Activated T-helper 9 cell treated with anti-CD3 and anti-CD28 coated beads, Interleukin-2, amount 50 U/mL, for 16 hours (primary cell): ENCODE measurements at places on chromosomes 16 and 17.

DNA sequence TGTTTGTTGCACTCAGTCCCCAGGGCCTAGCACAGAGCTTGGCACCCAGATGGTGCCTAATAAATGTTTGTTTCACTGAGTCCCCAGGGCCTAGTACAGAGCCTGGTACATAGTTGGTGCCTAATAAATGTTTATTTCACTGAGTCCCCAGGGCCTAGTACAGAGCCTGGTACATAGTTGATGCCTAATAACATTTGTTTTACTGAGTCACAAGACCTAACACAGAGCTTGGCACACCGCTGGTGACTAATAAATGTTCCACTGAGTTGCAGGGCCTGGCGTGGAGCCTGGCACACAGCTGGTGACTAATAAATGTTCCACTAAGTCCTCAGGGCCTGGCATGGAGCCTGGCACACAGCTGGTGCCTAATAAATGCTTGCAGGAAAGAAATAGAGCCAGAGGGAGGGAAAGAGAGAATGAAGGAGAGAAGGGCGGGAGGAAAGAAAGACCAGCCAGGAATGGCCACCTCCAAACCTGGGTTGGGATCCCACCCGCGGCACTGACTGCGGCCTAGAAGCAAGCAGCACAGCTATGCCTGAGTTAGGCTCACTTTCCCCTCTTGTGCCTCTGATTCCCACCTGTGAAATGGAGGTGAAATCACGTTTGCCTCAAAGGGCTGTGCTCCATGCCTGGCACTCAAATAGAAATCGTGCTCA lies 7.5 kb downstream of the SLC5A11 start:
- no peak for DNase-seq

DNA sequence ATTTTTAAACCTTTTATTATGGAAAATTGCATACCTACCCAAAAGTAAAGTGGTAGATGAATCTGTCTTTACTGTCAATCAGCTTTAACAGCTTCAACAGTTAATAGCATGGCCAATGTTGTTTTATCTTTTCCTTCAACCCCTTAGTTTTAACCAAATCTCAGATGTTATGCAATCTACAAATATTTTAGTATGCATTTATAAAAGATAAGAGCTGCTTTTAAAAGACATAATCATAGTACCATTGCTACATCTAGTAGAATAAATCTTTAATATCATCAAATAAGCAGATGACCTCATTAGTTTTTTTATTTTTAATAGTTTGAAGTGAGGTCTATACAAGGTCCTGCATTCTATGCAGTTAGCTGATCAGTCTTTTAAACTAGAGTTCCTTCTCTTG lies 37.9 kb downstream of the MAP2K4 start:
- no peak for DNase-seq

- no peak for DNase-seq
Measured at GRCh38 chr16:13348416-13348815, 447.0 kb downstream of the SHISA9 start.

DNA sequence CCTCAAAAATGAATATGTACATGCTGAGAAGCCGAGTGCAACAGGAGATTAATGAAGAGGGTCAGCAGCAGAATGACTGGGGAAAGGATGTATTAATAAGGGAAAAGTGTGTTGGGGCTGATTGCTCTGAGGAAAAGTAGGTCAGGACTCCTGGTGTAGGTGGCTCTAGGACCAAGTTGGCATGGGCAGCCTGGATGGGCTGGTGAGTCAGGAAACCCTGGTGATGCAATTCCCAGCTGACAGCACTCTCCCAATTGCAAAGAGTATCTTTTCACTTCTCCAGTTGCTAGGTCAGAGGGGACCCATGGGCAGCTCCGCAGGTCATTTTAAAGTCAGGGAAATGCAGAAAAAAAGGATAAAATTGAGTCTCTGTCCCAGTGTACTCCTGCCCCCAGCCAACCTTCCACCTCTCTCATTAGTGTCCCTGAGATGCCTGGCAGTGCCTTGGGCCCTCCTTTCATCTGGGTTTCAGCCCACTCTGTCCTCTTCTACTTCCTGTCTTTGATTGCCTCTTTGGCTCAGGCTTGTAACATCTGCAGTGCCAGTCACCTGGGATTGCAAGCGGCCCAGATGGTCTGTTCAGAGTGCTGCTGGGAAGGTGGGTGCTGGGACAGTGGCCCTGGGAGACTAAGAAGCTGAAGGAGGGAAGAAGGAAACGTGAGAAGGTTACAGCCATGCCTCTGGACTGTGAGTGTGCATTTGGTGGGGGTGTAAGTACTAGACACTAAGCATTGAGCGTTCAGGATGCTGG lies 2177.2 kb downstream of the TP53TG3F start:
- no peak for DNase-seq

DNA sequence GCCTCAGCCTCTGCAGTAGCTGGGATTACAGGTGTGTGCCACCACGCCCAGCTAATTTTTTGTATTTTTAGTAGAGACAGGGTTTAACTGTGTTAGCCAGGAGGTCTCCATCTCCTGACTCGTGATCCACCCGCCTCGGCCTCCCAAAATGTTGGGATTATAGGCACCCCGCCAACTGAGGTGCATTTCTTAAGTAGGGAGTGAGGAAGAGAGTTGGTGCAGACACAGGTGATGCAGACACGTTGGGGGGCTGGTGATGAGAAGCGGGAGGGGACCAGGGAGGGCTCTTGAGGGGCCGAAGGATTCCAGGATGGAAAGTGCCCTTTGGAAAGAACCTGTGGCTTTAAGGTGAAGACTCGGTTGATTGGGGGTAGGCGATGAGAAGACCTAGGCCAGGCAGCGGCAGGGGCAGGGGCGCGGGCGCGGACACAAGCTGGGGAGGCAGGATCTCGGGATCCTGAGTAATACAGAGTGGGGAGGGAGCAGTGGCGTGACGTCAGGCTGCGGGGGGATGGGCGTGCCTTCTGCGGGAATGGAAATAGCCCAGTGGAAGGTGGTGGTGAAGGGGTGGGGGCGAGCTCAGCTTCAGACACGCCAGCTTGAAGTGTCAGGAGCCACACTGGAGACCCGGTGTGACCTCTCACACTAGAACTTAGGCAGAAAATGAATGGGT lies 2.5 kb upstream of the ATP6V0C start:
- DNase-seq = no peak

DNA sequence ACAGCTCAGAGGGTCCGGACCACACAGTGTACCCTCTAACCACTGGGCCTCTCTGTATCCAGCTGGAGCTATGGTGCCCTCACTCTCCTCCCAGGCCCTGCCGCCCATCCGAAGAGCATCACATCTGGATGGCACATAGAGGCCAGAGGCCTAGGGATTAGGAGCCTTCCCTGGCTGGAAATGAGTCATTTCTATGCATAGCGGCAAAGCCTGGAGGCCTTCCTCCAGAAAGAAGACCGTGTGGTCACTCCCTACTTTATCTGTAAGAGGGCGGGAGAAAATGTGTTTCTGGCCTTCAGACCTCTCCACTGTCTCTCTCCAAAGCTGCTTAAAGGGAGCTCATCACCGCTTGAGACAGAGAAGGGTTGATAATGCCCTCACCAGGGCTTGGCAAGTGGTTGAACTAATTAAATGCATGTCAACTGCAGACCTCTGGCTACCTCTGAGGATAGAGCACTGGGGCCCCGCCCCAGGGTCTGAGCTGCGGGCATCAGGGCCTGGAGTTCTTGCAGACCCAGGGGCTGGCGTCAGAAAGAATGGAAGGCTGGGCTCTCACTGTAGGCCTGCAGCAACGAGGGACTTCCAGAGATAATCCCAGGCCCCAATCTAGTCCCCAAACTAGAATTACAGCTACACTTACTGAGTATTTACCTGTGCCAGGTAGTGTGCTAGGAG lies 122.2 kb downstream of the IRX5 start:
- DNase-seq = no peak

DNA sequence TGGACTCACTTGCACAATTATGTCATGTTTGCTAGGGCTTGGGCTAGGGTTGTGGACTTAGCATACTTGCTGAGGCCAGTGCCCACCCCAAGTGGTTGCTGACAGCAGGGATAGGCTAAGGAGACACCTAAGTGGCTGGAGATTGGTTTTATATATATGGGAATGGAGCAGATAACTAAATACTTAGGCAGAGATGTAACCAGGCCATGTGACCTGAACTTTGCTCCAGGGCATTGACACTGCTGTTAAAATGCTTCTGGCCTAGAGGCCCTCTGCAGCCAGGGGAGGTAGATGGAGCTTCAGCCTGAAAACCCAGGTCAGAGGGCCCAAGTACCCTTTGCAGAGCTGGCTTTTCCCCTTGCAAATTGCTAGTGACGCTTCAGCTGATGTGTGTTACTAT lies 1.4 kb upstream of the ITGB3 start:
- no peak for DNase-seq

GRCh38 chr17:66625311-66625767 lies 209.6 kb upstream of the CACNG5 start:
- DNase-seq = no peak

DNA sequence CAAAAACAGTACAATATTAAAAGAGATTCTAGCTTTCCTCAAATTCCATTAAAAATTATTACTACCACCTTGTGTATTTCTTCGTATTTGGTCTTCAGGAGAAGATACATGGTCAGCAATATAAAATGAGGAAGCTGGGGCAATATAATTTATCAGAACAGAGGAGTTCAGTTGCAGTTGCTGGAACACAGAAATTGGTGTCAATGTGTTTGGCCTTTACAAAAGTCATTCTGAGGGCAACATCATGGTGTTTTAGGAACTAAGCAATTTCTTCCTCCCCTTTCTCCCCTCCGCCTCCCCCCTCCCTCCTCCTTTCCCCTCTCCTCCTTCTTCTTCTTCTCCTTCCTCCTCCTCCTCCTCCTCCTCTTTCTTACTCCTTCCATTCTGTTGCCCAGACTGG lies 102.1 kb downstream of the YPEL2 start:
- DNase-seq = no peak

- DNase-seq = no peak
Measured at GRCh38 chr16:87677830-87678229, 75.5 kb downstream of the JPH3 start.

- DNase-seq = peak; percentile 27
Measured at GRCh38 chr17:82424001-82424862, 5.8 kb upstream of the OGFOD3 start.

DNA sequence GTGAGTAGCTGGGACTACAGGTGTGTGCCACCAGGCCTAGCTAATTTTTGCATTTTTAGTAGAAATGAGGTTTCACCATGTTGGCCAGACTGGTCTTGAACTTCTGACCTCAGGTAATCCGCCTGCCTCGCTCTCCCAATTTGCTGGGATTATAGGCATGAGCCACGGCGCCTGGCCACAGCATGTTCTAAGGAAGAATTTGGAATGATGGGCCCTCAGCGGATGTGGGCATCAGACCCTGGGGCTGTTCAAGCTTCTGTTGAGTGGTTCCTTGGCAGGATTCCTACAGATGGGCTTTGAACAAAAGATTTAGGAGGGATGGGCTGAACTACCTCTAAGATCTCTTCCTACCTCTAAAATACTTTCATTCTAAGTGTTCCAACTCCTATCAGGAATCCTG lies 4.1 kb downstream of the PRPSAP2 start:
- DNase-seq = no peak

GRCh38 chr17:48595278-48595999 lies 1.9 kb upstream of the HOXB5 start:
- DNase-seq = no peak

DNA sequence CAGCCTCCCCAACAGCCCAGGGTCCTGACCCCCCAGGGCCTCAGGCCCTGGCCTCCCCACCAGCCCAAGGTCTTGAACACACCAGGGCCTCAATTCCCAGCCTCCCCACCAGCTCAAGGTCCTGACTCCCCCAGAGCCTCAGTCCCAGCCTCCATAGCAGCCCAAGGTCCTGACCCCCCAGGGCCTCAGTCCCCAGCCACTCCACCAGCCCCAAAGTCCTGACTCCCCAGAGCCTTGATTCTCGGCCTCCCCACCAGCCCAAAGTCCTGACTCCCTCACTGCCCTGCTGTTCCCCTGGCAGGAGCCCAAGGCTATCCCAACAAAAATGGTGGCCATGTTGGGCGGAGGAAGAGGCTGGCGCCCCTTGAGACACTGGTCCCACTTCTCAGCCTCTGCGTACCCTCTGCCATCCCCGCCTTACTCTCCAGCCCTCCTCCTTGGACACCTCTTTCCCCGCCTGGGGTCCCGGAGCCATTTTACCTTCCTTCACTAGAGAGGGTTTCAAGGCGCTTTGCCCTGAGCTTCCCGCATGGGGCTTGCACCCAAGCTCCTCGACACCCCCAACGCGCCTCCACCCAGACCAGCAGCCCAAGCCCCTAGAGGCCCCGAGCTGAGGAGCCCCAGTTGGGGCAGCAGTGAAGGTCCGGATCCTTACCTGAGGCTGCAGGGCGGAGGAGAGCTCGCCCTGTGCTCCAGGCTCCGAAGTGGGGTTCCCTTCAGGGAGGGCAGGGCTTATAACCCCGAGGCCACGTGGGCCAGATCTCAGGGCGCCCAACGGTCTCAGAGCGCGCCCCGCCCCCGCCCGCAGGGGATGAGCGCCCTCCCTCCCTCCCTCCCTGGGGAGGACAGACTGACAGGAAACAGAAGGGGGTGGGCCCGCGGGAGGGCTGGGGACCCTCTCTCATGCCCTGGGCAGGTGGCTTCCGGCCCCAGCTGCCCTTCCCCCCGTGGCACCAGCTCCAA lies 3.5 kb upstream of the TSPOAP1 start:
- peak; percentile 86 for DNase-seq

- DNase-seq = no peak
Measured at GRCh38 chr17:45001310-45001709, 33.2 kb upstream of the C1QL1 start.

DNA sequence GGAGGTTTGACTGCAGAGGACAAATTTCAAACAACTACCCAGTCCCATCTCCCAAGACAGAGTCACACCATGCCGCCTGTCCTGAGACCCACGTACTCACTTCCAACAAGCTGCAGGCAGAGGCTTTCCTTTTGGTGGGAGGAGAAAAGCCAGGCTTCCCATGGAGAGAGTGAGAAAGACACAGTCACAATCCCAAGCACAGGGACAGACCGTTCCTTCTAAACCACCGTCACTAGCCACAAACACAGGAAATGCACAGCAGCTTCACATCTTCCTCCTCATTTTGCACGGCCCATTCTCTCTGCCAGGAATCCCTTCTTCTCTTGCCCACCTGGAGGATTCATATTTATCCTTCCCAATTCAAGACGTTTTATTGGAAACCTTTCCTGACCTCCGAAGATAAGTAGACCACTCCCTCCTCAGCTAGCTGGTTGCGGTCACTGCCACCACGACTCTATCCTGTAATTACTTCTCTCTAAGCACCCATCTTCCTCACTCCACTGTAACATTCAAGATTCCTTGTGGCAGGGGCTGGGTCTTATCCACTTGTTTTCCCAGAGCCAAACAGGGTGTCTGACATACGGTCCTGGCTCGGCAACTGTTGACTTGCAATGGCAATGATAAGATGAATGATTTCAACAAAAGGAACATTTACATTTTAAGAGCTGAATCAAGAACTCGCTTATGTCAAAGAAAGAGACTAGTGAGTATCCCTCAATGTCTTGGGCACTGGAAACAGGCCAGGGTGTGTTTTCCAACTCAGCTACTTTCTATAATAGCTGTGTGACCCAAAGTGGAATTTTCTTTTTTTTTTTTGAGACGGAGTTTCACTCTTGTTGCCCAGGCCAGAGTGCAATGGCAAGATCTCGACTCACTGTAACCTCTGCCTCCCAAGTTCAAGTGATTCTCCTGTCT lies 87.6 kb downstream of the XYLT1 start:
- DNase-seq = no peak

DNA sequence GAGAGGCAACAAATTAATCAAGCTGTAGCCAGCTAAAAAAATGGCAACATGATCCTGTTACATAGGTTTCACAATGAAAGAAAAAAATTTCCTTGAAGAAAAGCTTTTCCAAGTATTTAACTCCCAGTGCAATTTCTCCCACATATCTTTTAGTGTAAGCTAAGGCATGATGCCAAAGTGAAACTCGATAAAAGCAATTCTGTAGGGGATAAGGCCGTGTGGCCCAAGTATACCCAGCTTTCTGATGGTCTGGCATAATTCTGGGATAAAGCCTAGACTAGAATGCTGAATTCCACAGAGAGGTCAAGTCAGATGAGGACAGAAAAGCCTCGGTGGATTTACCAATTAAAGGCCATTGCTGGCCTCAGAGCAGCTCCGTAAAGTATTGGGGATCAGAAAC lies 36.2 kb downstream of the CTCF start:
- no peak for DNase-seq
